ENCODE measurements at places on chromosomes 11 and 22.

- DNase-seq = no peak
These were observed 11.5 kb downstream of the MRGPRX1 start for GRCh38 chr11:18927550-18928322.

GRCh38 chr11:103070142-103070541 is 21.8 kb downstream of the DCUN1D5 start:
- DNase-seq = no peak

DNA sequence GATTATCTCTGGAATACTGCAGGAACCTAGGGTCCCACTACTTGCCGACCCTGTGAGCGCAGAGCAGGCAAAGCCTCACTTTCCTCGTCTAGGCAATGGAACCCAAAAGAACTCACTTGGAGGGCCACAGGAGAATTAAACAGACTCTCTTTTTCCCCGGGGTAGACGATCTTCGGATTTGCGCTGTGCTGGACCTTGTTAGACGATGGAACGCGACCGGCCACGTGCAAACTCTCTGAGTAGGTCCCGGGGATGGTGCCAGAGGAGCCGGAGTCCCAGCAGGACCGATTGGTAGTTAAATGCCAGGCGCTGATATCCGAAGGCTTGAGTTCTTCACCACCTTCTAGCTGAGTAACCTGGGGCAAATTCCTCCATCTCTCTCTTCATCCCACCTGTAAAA is 1.0 kb upstream of the SLC1A2 start:
- DNase-seq = no peak

- no peak for DNase-seq
These were observed 20.5 kb upstream of the RBFOX2 start for GRCh38 chr22:36048911-36049677.

DNA sequence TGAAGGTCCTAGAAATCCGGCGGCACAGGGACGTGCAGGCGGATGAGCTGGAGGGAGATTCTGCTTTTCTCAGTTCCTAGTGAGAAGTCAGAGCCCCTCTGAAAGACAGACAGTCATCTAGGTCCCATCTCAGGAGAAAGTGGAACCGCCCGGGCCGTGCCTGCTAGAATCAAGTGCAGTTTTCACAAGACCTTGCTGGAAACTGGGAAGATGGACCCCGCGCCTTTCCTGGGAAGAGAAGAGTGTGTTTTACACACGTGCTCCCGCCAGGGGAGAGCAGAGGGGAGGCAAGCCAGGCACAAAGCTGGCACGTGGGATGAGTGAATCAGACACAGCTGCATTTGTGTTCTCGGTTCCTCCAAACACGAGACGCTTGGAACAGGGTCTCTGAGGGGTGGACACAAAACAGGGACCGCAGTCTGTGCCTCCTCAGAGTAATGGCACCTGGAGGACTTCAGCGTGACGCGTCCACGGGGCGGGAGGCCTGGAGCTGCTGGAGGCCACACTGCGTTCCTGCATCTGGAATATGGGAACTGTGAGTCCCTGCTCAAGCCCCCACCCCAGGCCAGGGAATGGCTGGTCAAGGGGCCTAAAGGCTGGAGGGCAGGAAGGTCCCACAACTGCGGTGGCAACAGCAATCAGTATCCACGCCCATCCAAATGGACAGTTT is 218.3 kb downstream of the BRD1 start:
- peak; percentile 7 for DNase-seq

DNA sequence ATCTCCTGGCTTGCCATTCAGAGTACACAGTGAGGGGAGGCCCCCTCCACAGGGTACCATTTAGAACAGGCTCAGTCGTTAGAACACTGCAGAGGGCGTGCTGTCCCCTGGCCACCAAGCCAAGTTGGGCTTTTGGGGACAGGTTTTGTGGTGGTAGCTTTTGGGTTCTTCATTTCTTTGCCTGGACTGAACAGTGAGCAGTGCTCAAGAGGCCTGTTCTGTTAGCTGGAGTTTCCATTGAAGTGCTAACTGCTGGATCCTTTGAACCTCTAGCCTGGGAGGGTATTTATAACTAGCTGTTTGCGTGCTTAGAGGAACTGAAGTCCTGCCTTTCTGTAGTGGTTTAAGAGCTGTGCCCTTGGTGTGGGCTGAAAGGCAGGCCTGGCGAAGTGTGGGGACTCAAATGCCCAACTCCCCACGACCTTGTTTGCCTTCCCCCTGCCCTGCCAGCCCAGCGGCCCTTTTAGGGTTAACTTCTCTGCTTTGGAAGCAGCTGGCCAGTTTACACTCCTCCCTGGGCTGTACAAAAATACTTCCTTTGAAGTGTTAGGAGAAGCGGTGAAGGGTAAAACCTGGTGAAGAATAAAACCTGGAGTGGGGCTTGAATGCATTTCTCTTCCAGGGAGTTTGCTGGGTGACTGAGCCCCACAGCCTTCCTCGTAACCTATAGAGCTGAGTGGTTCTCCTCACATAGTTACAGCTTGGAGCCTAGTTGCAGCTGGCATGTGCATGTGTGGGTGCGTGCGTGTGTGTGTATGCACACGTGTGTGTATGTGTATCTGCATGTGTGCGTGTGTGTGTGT is 34.6 kb downstream of the ZNRF3 start:
- DNase-seq = peak; percentile 28

DNA sequence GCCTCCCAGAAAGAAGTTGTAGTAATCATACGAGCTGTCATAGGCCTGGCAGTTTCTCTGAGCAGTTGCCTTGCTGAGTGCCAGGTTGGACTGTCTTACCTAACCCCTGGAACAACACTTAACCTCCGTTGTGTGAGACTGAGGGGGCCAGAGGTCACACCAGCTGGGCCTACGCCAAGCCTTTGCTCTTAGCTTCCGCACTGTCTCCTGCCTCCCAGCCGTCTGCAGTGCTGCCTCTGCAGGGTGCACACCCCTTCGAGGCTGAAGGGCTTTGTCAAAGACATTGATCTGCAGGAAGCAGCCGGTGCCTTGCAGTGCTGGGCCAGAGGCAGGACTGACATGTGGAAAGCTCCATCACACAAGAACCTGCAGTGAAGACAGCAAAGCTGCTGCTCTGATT is 16.7 kb downstream of the TAB1 start:
- DNase-seq = no peak

- no peak for DNase-seq
These were observed 46.4 kb upstream of the HORMAD2 start for GRCh38 chr22:30033901-30034300.

DNA sequence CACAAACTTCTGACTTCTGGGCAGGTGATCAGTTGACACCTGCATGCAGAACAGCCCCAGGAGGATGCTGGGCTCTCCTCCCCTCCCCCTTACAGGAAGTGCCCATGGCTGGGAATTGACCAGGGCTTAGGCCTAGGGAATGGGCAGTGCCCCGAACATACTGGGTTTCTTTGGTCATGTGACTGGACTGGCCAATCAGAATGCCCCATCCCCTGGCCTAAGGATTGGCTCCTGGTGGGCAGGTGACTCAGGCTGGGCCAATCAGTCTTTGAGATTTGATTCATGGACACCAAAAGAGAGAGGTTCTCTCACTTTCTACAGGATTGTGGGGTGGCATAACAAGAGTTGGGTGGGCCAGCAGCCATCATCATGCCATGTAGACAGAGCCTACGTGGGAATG is 37.1 kb downstream of the MCM5 start:
- no peak for DNase-seq

- DNase-seq = no peak
These were observed 10.5 kb downstream of the MAP4K2 start for GRCh38 chr11:64792482-64792881.
